ENCODE measurements at places on chromosomes 11 and 22. TPM values are rescaled to one million over a fixed set of nuclear protein-coding genes. Genes with fewer than 3 reads are reported as not detected.

Gene SLC35C1
- 24.7 TPM for total RNA-seq

Gene TYMP
- total RNA-seq = 151 TPM

Gene ART1
- 1.0 TPM for total RNA-seq

Gene OR1S2
- total RNA-seq = not detected

Gene UBQLN3
- 0.50 TPM for total RNA-seq

GRCh38 chr11:61650781-61651571 lies 29.2 kb upstream of the DAGLA start:
- peaks cover 9% of the 10 kb centered on the region for H3K4me1 ChIP-seq
- H3K27ac ChIP-seq = no peak overlapping the region

- no peak overlapping the region for H3K4me3 ChIP-seq
- H3K36me3 ChIP-seq = no peaks in the 10 kb centered on the region
- no peak overlapping the region for H3K27ac ChIP-seq
- H3K4me1 ChIP-seq = no peaks in the 10 kb centered on the region
- no peak for DNase-seq
Observed at GRCh38 chr11:132447761-132448160, 1077.3 kb downstream of the NTM start.

GRCh38 chr11:63537293-63538101 lies 889 bp downstream of the PLAAT4 start:
- peaks cover 10% of the 10 kb centered on the region for H3K36me3 ChIP-seq
- DNase-seq = no peak
- peak overlapping the region; percentile 88 for H3K27ac ChIP-seq

- no peak overlapping the region for H3K4me3 ChIP-seq
- no peaks in the 10 kb centered on the region for H3K36me3 ChIP-seq
- H3K4me1 ChIP-seq = peaks cover 13% of the 10 kb centered on the region
- H3K27me3 ChIP-seq = no peaks in the 10 kb centered on the region
- DNase-seq = no peak
- peak overlapping the region; percentile 31 for H3K27ac ChIP-seq
Observed at GRCh38 chr11:19441752-19442553, 201.2 kb upstream of the E2F8 start.

DNA sequence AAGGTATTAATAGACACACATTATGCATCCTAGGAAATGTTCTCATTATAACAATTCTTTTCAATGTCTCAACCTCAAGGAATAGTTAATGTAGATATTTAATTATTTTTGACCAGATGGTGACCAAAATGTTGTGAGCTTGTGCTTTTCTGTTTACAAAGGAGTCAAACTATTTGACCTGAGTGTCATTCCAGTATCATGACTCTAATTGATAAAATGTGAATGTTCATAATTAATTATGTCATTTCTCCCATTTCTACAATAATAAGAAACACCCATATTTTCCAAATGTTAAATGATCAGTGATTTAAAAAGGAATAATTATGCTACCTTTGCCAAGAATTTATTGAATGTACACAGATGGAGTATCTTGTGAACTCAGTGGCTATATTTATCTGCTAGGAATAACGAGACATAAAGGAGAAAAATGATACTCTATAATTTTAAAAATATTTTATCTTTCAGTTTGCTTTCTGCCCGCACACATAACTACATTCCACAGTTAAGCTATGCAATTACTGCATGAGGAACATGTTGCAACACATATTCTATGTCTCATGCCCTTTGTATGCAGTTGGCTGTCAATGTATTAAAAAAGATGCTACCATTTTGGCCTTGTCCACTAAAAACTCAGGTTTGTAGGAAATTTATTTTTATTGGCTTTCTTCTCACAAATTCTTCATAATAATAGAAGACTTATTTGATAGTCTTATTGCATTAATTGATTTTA lies 376.7 kb upstream of the CCDC179 start:
- no peaks in the 10 kb centered on the region for H3K36me3 ChIP-seq
- H3K4me3 ChIP-seq = no peak overlapping the region
- no peak for DNase-seq
- no peaks in the 10 kb centered on the region for H3K4me1 ChIP-seq
- no peaks in the 10 kb centered on the region for H3K27me3 ChIP-seq
- no peak overlapping the region for H3K27ac ChIP-seq

DNA sequence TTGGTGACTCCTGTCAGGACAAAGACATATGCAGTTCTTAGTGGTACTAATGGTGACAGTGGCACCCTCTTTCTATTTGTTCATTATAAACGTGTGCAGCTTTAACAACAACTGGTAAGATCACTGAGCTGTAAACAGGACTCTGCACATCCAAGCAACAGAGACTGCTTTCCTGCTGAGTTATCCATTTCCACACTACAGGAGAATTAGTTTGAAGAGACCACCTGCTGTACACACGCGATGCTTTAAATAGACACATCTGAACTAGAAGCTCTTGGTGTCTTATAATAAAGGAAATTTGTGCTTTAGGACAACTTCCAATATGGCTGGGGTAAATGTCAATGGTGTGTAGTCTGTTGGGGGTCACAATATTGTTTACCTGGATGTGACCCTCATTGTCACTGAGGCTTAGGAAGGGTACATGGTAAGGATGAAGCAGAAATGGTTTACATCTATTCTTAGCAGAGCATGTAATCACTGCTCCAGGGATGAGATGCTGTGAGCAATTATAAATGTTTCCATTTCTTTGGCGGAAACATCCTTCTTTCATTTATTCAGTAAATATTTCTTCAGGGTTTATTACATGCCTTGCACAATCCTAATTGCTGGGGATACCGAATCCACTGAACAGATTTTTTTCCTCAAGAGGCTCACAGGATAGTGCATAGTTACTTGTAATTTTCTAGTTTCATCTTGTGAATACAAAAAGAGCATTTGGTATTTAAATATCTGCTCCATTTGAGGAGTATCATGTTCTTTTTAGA lies 354.0 kb upstream of the CCDC90B start:
- H3K27ac ChIP-seq = no peak overlapping the region
- no peak overlapping the region for H3K4me3 ChIP-seq
- no peaks in the 10 kb centered on the region for H3K27me3 ChIP-seq
- H3K4me1 ChIP-seq = no peaks in the 10 kb centered on the region
- DNase-seq = no peak

- H3K36me3 ChIP-seq = no peaks in the 10 kb centered on the region
- no peak overlapping the region for H3K4me3 ChIP-seq
- DNase-seq = no peak
- H3K27me3 ChIP-seq = peaks cover 6% of the 10 kb centered on the region
- H3K4me1 ChIP-seq = peaks cover 6% of the 10 kb centered on the region
Observed at GRCh38 chr11:19218786-19219460, 17.1 kb upstream of the CSRP3 start.

DNA sequence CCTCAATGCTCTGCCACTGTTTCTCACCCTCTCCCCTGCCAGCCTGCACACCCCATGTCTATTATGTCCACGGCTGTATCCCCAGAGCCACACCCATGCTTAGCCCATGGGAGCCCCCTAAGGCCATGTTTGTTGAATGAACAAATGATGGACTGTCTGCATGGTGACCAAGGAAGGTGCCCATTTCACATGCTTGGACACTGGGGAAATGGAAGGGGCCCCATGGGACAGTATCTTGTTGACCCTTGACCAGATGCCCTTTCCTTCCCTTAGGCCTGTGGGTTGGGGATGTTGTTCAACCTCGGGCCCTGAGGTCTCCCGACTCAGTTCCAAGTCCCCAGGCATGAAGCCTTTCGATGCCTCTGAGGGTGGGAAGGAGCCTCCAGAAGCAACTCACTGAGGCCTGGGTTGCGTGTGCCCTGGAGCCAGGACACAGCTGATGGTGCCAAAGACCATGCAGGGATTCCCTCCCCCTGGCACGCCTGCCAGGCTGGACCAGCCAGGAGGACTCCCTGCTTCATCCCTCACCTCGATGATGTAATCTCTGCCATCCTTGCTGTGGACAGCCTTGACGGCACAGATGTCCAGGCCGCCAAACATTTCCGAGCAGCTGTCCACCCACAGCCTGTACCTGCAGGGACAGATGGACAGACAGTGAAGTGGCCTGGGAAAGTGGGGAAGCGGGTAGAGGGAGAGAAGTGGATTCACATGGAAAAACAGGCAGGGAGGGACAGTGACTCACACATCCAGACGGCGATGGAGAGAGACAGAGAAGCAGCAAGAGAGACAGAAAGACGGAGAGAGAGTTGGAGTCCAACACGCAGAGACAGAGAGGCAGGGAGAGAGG lies 58.9 kb downstream of the FBXO7 start:
- no peak for DNase-seq
- no peak overlapping the region for H3K4me3 ChIP-seq
- H3K27me3 ChIP-seq = no peaks in the 10 kb centered on the region

GRCh38 chr22:27377501-27378295 lies 423.9 kb downstream of the MN1 start:
- H3K27me3 ChIP-seq = peaks cover under 1% of the 10 kb centered on the region
- no peaks in the 10 kb centered on the region for H3K36me3 ChIP-seq
- no peak overlapping the region for H3K4me3 ChIP-seq
- H3K4me1 ChIP-seq = no peaks in the 10 kb centered on the region
- no peak overlapping the region for H3K27ac ChIP-seq

DNA sequence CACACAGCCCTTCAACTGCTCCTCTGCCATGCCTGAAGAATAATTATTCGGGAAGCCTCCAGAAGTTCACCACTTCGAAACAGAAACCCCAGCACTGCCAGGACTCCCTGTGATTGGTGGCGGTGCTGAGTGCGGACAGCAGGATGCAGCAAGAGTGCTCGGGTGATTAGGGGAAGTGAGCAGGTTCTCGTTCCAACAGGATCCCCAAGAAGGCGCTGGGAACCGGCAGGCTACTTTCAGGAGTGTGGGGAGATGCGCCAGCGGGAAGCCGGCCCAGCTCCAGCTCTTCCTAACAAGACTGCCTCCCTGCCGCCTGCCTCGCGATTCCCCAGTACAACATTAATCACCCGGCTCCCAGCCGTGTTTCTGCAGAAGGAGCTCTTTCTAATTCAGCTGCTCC lies 630.2 kb downstream of the BRD1 start:
- no peak for DNase-seq
- peaks cover 7% of the 10 kb centered on the region for H3K27me3 ChIP-seq
- H3K4me3 ChIP-seq = no peak overlapping the region
- H3K36me3 ChIP-seq = no peaks in the 10 kb centered on the region

DNA sequence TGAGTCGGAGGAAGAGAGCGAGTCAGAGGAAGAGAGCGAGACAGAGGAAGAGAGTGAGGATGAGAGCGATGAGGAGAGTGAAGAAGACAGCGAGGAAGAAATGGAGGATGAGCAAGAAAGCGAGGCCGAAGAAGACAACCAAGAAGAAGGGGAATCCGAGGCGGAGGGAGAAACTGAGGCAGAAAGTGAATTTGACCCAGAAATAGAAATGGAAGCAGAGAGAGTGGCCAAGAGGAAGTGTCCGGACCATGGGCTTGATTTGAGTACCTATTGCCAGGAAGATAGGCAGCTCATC lies 780 bp downstream of the TRIM44 start:
- DNase-seq = no peak
- no peaks in the 10 kb centered on the region for H3K27me3 ChIP-seq
- no peaks in the 10 kb centered on the region for H3K36me3 ChIP-seq
- H3K4me1 ChIP-seq = peaks cover 24% of the 10 kb centered on the region
- H3K4me3 ChIP-seq = peak overlapping the region; percentile 82
- peak overlapping the region; percentile 98 for H3K27ac ChIP-seq

GRCh38 chr22:37211866-37212173 lies 457 bp downstream of the SSTR3 start:
- no peak overlapping the region for H3K4me3 ChIP-seq
- DNase-seq = no peak
- H3K36me3 ChIP-seq = no peaks in the 10 kb centered on the region
- H3K27me3 ChIP-seq = peaks cover 4% of the 10 kb centered on the region
- no peak overlapping the region for H3K27ac ChIP-seq

DNA sequence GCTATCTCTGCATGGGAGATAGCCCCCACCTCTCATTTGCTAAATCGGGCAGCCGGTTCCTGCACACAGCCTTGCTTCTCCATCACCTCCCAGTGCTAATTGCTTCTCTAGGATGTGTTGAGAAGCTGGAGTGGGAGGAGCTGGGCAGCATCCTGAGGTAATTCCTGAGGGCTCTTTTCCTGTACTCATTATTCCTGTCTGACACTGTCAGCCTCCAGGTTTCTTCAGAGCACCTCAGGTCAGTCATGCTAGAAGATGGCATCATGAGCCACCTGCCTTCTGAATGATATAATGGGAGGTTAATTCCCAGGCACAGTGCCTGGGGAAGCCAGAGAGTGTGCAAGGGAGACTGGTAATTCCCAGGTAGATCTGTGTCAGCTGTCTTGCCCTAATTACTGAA lies 133.0 kb downstream of the RAB38 start:
- DNase-seq = no peak
- no peaks in the 10 kb centered on the region for H3K4me1 ChIP-seq

DNA sequence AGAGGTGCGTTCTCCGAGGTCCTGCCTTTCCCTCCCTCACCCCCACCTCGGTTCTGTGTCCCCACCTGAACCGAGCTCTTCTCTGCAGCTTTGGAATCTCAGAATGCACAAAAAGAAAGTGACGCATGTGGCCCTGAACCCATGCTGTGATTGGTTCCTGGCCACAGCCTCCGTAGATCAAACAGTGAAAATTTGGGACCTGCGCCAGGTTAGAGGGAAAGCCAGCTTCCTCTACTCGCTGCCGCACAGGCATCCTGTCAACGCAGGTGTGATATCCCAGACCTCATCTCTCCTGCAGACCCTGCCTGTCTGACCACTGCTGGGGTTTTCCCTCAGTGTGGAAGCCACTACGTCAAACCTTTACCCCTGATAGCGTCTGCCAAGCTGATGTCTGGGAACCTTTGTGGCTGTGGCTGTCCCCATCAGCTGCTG lies 13.9 kb downstream of the ACP2 start:
- H3K27me3 ChIP-seq = no peaks in the 10 kb centered on the region
- H3K4me1 ChIP-seq = peaks cover 14% of the 10 kb centered on the region
- peak overlapping the region; percentile 13 for H3K27ac ChIP-seq
- peak; percentile 59 for DNase-seq
- H3K4me3 ChIP-seq = no peak overlapping the region

- no peak for DNase-seq
- no peaks in the 10 kb centered on the region for H3K4me1 ChIP-seq
- no peak overlapping the region for H3K4me3 ChIP-seq
Observed at GRCh38 chr11:30560206-30561106, 25.7 kb downstream of the MPPED2 start.

- H3K4me1 ChIP-seq = no peaks in the 10 kb centered on the region
- no peak overlapping the region for H3K27ac ChIP-seq
- peaks cover 82% of the 10 kb centered on the region for H3K36me3 ChIP-seq
- no peaks in the 10 kb centered on the region for H3K27me3 ChIP-seq
- H3K4me3 ChIP-seq = no peak overlapping the region
Observed at GRCh38 chr11:43392713-43393112, 34.0 kb downstream of the TTC17 start.

DNA sequence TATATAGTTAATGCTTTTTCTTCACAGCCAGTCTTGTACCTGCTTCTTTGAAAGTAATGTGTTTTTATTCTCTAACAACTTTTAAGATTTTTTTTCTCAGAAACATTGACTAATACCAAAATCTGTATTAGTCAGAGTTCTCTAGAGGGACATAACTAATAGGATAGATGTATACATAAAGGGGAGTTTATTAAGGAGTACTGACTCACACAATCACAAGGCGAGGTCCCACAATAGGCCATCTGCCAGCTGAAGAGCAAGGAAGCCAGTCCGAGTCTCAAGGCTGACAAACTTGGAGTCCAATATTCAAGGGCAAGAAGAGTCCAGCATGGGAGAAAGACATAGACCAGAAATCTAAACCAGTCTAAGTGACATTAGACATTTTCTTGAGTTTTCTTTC lies 140.0 kb downstream of the RAB38 start:
- no peak for DNase-seq
- H3K27ac ChIP-seq = no peak overlapping the region
- no peaks in the 10 kb centered on the region for H3K36me3 ChIP-seq

GRCh38 chr11:88433536-88434230 lies 96.1 kb upstream of the CTSC start:
- H3K27ac ChIP-seq = no peak overlapping the region
- DNase-seq = no peak
- H3K36me3 ChIP-seq = no peaks in the 10 kb centered on the region
- H3K4me3 ChIP-seq = no peak overlapping the region
- H3K4me1 ChIP-seq = no peaks in the 10 kb centered on the region
